Activated CD4-positive, alpha-beta memory T cell treated with anti-CD3 and anti-CD28 coated beads for 36 hours (primary cell): ENCODE measurements at places on chromosomes 4 and X. TPM values are rescaled to one million over a fixed set of nuclear protein-coding genes. Genes with fewer than 3 reads are reported as not detected.

DNA sequence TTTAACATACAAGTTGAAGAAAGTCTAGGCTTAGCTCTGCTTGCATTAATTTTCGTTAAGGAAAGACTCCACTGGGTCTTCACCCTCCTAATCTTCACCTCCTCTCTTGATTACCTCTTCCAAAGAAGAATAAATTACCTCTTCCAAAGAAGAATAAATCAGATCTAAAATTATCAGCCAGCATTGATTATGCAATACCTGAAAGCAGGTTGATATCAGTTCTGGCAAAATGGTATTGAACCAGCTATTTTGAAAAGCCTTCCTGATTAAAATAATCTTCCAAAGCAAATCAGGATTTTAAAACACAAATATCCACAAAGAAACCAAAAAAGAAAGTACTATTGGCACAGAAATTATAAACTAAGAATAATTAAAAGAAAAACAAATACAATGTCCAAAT, 36.9 kb downstream of the CDKL2 start:
- DNase-seq, result no peak

GRCh38 chrX:37553476-37553875, 18.0 kb upstream of the LANCL3 start:
- no peak for DNase-seq

SEL1L3 gene
- total RNA-seq, result 67.1 TPM

DNA sequence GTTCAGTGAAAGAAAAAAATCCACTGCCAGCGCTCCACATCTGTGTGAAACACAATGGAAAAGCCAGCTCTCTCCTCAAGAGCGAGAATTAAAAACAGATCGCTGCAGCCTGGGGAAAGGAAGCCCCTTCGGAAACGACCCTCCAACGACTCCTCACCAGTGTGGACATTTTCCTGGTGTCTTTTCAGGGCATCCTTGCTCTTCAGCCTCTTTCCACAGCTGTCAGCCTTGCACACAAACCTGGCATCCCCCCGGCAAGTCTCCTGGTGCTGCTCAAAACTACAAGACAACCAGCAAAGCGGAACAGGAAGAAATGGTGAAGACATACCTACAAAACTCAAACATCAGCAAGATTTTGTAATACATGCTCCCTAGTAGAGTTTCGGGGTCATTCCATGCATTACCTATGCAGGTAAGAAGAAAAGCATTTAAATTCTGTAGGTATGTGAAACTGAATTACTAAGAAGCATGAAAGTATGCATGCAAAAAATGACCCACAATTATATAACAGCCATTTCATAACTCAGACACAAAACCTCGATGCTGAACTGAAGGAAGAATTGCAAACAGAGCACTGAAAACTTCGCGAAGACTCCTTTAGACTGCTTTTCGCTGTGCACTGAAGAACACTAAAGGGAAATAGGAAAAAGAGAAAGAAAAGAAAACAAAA, 106.1 kb downstream of the PRDM5 start:
- DNase-seq, result no peak

GRCh38 chr4:145132511-145133098, 34.5 kb downstream of the ABCE1 start:
- peak; percentile 56 for DNase-seq

DNA sequence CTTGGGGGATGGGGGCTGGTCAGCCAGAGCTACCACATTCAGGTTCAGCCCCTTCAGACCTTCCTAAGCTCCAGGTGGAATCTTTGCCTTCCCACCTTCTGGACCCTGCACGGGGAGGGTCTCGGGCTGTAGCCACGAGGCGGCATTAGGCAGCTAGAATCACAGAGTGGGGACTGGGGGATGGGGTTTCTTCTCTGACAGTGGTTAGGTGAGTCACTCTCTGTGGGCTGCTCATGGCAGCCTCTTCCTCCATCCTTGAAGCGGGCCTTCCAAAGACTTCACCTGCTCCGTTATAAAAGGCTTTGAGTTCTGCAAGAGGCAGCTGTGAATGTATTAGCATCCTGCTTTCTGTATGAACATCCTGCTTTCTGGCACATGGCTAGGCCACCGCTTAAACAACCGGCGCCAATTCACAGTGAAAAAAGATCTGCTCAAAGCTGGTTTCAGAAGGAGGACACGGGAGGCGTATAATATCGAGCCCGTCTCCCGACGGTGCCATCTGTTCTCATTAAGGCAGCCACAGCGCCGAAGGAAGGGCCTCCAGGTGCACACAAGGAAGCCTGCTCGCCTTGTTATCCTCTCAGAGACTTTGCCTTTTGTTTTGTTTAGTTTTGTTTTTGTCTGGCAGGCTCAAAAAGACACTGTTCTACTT, 74.3 kb upstream of the IGFBP7 start:
- DNase-seq, result no peak

GLRA2 gene
- not detected for total RNA-seq

CBR4 gene
- 19.7 TPM for total RNA-seq

DNA sequence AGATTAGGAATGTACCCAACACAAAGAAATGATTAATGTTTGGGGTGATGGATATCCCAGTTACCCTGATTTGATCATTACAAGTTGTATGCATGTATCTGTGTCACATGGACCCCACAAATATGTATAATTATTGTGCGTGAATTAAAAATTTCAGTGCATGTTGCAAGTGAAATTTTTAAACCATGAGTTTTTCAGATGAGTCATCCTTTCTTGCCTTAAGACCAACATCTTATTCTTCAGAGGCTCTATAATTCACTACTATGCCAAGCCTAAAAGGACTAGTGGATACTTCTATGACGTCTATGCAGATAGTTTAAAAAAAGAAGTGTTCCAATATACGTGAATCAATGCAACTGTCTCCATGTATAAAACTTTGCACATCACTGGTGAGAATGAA, 113.0 kb upstream of the SH3RF1 start:
- DNase-seq, result no peak

SPATA18 gene
- not detected for total RNA-seq

DNA sequence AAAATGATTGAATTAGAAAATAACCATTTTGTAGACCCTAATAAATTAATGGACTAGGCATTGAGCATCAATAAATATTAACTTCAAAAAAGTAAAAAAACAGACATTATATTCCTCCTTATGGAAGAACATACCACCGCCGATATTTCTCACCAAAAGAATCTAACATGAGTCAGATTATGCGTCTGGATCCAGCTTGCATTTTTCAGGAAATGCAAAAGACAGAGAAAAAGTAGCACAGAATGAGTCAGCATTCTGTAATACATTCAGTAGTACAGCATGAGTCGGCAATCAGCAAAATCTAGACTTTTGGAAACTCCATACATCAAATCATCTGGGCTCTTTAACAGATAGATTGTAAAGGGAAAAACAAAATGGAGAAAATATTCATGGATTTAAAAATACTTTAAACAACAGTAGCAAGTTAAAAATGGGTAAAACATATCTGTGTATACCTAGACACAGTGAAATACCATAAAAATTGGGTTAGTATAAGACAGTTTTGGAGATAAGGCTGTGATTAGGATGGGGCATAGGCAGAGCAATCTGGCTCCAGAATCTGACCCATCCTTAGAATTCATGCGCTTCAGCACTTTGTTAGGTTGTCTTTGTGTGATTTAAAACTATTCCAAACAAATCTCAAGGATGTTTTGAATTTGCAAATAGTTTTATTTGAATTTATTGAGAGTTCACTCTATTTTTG, 633.0 kb upstream of the FAM241A start:
- DNase-seq, result no peak

GRCh38 chrX:10159145-10159468, 2.3 kb downstream of the CLCN4 start:
- DNase-seq, result no peak

DNA sequence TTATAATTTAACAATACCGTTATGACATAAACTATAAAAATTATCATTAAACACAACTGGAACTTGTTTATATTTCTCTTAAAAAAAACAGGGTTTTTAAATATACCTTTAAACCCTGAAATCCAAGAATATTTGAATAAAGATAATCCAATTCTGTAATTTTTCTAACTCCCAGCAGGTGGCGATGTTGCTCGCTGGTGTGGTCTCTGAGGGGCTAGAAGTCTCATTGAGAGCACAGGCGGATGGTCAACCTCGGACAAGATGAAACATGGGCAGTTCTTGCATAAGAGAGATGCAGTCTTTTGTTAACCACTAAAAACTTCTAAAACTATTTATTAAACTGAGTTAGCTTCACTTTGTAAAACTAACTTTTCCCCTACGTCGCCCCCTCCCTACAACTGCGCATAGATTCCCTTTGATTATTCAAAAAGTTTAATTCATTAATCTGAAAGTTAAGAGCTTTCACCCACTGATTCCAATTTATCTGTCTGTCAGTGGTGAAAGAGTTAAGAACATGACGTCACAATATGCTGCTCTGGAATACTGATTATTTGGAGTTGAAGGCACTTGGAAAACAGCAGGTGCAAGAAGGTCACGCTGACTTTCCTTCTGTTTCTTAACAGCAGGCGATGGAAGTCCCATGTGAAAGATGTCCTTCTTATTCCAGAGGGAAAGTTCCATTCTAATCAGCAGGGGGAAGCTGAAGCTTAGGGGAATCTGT, 29.5 kb downstream of the DMP1 start:
- peak; percentile 36 for DNase-seq

GRCh38 chr4:78542373-78542772, 9.2 kb upstream of the ANXA3 start:
- DNase-seq, result no peak

- DNase-seq, result no peak
Observed at GRCh38 chrX:33188881-33189280, 22.5 kb downstream of the DMD start.

TMEM192 gene
- 8.8 TPM for total RNA-seq

- DNase-seq, result no peak
Observed at GRCh38 chr4:166312166-166312565, 439.1 kb downstream of the TLL1 start.

DNA sequence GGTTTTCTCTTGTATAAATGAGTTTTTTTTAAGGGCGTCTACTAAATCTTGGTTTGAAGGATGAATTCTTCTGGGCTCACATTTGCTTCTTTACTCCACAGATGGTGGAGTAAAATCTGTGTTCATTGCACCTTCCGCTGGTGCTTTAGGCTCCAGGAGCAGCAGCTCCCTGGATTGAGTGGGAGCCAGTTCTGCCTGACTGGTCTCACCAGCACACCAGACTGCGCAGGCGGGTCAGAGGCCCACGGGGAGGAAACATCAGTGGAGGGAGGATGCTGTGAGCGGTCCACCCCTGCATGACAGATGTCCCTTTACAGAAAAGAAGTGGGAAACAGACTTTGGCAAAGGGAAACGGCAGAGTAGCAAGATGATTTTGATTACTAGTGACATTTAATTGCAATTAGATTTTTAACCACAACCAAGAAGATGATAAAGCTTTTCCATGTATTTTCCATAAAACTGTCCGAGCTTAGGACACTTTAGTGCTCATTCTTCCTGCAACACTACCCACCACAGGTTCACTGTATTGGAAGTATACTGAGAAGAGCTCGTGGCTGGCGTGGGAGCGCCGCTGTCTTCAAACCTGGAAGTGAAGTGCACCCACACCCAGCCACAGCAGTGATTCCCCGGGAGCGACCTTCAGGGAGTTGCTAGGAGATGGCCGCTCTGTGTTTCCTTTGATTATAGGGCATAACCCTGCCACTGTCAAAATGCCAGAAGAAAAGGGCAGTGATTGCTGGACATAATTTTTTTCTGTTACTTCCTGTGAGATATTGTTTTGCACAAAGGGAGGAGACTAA, 95.2 kb downstream of the SORBS2 start:
- no peak for DNase-seq

DNA sequence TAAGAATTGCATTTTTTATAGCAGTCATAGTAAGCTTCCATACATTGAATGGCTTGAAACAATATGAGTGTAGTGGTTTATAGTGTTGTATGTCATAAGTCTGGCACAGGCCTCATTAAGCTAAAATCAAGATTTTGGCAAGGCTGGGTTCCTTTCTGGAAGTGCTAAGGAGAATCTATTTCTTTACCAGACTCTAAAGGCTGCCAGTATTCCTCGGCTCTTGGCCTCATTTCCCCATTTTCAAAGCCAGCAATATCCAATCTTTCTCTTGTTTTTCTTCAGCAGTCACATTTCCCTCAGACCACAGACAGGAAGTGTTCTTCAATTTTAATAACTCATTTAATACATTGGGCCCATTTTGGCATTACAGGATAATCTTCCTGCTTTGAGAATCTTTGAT, 1155.5 kb upstream of the PABPC4L start:
- DNase-seq, result no peak

TCEAL7 gene
- not detected for total RNA-seq

- DNase-seq, result no peak
Observed at GRCh38 chr4:143294310-143294709, 42.4 kb upstream of the GAB1 start.

G6PD gene
- 70.4 TPM for total RNA-seq

DNA sequence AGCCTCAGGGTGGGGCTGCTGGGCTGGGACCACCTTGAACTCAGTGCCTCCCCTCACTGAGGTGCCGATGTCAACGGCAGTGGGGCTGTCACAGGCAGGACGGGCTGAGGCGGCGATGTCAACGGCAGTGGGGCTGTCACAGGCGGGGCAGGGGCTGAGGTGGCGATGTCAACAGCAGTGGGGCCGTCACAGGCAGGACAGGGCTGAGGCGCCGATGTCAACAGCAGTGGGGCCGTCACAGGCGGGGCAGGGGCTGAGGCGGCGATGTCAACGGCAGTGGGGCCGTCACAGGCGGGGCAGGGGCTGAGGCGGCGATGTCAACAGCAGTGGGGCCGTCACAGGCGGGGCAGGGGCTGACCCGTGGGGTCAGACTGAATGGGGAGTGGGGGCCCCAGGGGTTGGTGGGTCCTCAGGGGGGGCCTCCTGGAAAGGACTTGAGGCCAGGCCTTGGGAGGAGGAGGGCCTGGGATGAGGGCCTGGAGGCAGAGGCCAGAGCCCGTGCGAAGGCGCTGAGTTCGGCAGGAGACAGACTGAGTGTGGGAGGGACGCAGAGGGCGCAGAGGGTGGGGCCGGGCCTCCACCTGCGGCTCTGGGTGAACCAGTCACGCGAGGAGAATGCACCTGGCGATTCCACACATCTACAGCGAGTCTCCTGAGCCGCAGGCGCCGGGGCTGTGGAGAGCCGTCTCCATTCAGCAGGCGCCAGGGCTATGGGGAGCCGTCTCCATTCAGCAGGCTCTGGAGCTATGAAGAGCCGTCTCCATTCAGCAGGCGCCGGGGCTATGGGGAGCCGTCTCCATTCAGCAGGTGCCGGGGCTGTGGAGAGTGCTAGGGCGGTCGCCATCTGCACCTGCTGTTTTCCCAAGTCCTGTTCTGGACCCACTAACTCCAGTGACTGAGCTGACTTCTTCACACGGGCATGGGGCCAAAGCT, 22.9 kb downstream of the ATP5ME start:
- DNase-seq, result no peak

AFF2 gene
- total RNA-seq, result 0.36 TPM

- no peak for DNase-seq
Observed at GRCh38 chr4:24978291-24979075, 52.3 kb downstream of the LGI2 start.

DNA sequence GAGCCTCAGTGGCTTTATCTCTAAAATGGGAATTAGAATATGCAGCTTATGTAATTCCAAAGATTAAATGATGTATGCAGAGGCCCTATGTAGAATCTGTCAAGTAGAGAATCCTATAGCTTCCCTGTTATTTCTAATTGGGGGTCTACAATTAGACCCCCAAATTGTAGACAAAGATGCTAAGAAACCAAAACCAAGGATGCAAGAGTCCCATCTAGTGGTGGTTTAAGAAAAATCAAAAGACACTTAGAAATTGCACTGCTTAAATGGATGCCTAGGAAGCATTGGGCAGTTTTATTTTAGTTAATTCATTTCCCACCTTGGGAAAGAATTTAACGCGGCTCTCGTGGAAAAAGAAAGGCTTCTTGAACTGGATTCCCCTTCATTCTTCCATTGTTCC, 115.2 kb downstream of the GABRA2 start:
- DNase-seq, result no peak
